ENCODE measurements at places on chromosomes 6 and 20.

- no peaks in the 10 kb centered on the region for H3K27me3 ChIP-seq
- peaks cover 25% of the 10 kb centered on the region for H3K4me1 ChIP-seq
- peak overlapping the region; percentile 79 for H3K27ac ChIP-seq
- H3K4me3 ChIP-seq: peak overlapping the region; percentile 43
Measured at GRCh38 chr6:56690519-56691285, 48.0 kb upstream of the DST start.

- no peak overlapping the region for H3K27ac ChIP-seq
- no peaks in the 10 kb centered on the region for H3K27me3 ChIP-seq
- H3K4me1 ChIP-seq: no peaks in the 10 kb centered on the region
- no peak for DNase-seq
- H3K36me3 ChIP-seq: no peaks in the 10 kb centered on the region
Measured at GRCh38 chr20:13101706-13102105, 92.9 kb downstream of the SPTLC3 start.

GRCh38 chr6:86581833-86582232 lies 355.5 kb upstream of the HTR1E start:
- no peak for DNase-seq
- H3K4me1 ChIP-seq: no peaks in the 10 kb centered on the region
- H3K36me3 ChIP-seq: no peaks in the 10 kb centered on the region
- H3K4me3 ChIP-seq: no peak overlapping the region
- H3K27ac ChIP-seq: no peak overlapping the region

GRCh38 chr6:166509193-166509592 lies 77.3 kb downstream of the RAMACL start:
- no peaks in the 10 kb centered on the region for H3K27me3 ChIP-seq
- DNase-seq: peak; percentile 20
- peaks cover 50% of the 10 kb centered on the region for H3K36me3 ChIP-seq
- no peak overlapping the region for H3K27ac ChIP-seq
- no peaks in the 10 kb centered on the region for H3K4me1 ChIP-seq
- no peak overlapping the region for H3K4me3 ChIP-seq

DNA sequence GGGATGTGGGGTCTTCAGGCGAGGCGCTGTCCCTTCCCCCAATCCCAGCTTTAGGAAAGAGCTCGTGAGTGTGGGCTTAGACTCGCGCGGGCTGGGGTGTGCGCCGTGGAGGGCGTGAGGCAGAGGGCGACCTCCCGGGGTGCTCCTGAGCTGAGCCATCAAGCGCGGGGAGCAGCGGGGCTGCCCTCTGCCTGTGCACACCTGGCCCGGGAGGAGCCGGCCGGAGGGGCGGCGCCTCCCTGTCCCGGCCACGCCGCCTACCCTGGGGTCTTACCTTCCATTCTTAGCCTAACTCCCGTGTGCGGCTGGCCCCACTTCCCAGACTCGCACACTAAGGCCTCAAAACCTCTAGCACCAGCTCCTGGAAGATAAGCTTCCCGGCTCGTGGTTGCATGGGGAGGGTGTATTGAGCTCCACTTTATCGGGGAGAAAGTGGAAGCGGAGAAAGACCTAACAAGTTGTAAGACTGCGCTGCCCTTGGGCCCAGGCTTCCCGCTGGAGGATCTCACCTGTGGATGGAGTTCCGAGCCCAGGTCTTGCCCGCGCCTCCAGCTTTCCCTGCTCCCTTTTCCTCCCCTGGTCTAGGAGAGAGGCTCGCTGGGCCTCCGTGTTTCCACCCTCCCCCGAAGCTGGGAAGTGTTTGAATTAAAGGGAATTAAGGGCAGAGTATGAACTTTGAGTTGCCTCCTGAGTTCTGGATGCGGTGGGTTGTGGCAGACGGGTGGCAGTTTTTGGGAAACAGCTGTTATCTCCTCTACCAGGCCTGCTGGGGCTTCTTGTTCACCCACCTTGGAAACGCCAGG lies 1.2 kb downstream of the DNMT3B start:
- H3K4me3 ChIP-seq: peak overlapping the region; percentile 92
- no peak for DNase-seq
- H3K4me1 ChIP-seq: peaks cover 12% of the 10 kb centered on the region
- peak overlapping the region; percentile 44 for H3K27ac ChIP-seq
- H3K36me3 ChIP-seq: no peaks in the 10 kb centered on the region

DNA sequence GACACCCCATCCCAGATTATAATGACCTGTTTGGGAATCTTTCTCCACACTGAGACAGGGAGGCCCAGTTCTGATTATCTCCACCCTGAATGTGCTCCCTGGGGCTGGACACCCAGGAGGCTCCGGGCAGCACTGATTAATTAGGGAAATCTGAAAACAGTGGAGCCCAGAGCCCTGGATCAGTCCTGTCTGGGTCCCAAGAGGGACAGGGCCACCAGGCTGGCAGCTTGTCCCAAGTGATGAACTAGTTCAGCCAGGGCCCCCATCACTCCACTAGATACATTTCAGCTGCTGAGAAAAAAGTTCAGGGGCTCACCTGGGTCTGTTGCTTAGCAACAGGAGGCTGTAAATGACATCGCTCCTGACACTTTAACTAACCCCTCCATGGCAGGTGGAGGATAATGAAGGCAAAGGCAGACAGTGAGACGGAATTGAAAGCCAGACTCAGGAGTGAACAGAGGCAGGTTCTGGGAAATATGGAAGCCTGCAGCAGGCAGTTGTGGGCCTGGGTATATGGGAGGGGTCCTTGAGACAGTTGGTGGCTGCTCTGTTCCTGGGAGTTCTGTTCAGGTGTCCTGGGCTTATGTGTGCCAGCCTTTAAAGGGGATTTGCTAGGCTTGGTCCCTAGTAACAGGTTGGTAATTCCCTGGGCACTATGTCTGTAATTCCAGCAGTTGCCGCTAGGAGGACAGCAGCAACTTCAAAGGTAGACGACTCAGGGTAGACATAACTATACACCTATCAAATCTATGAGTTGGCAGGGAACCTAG lies 78.3 kb upstream of the CTNNBL1 start:
- H3K4me3 ChIP-seq: no peak overlapping the region
- no peaks in the 10 kb centered on the region for H3K27me3 ChIP-seq
- H3K4me1 ChIP-seq: no peaks in the 10 kb centered on the region
- peak; percentile 46 for DNase-seq

DNA sequence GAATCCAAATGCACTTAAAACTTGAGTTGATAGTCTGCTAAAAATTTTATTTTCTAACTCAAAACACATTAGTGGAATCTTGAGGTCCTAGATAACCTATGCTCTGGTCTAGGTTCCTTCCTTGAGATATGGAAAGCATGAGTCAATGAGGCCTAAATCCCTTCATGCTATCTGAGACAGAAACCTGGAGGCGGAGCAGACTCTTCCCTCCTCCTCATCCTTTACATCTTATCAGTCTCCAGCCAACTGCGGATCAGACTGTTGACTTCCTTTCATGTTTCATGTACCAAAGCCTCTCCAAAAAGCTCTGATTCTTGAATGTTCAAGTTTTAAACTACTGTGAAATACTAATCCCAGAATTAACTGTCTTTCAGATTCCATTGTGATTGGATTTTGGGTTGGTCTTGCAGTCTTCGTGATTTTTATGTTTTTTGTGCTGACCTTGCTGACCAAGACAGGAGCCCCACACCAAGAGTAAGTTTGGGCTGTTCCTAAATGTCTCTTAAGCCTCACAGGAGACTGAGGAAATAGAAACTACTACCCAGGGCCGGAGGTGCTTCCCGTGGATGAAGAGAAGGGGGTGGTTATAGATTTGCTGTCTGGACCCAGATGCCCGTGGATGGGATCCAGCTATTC lies 29.1 kb downstream of the MRAP2 start:
- H3K36me3 ChIP-seq: peaks cover 29% of the 10 kb centered on the region
- H3K4me1 ChIP-seq: peaks cover 6% of the 10 kb centered on the region
- H3K27me3 ChIP-seq: no peaks in the 10 kb centered on the region
- H3K27ac ChIP-seq: no peak overlapping the region
- DNase-seq: no peak
- H3K4me3 ChIP-seq: no peak overlapping the region

- no peaks in the 10 kb centered on the region for H3K27me3 ChIP-seq
- H3K27ac ChIP-seq: no peak overlapping the region
- H3K36me3 ChIP-seq: no peaks in the 10 kb centered on the region
- H3K4me1 ChIP-seq: no peaks in the 10 kb centered on the region
- no peak for DNase-seq
- no peak overlapping the region for H3K4me3 ChIP-seq
Measured at GRCh38 chr20:19073584-19074218, 138.7 kb upstream of the SLC24A3 start.

- H3K27ac ChIP-seq: no peak overlapping the region
- H3K36me3 ChIP-seq: no peaks in the 10 kb centered on the region
- no peak for DNase-seq
- no peaks in the 10 kb centered on the region for H3K27me3 ChIP-seq
- H3K4me1 ChIP-seq: no peaks in the 10 kb centered on the region
- H3K4me3 ChIP-seq: no peak overlapping the region
Measured at GRCh38 chr20:57257701-57258453, 8.6 kb downstream of the BMP7 start.

DNA sequence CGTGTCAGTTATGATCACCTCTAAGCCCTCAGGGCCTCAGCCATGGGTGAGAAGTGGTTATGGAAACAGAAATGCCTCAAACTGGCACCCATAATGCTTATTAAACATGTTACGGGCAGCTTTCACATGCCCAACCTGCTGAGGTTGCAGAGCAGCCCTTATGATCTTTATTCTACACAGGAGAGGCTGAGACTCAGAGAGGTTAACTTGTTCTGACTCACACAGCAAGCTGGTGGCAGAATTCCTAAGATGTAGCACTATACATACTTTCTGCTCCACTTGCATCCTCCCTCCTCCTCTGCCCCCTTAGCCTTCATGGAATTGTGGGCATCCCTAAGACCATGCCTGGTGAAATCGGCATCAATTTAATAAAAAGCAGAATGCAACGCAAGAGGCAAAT lies 34.7 kb upstream of the IGF2R start:
- no peak for DNase-seq
- no peak overlapping the region for H3K4me3 ChIP-seq
- peak overlapping the region; percentile 68 for H3K27ac ChIP-seq
- H3K36me3 ChIP-seq: no peaks in the 10 kb centered on the region
- no peaks in the 10 kb centered on the region for H3K4me1 ChIP-seq
- H3K27me3 ChIP-seq: no peaks in the 10 kb centered on the region

GRCh38 chr6:76703786-76704185 lies 631.3 kb upstream of the IMPG1 start:
- H3K4me1 ChIP-seq: no peaks in the 10 kb centered on the region
- H3K27me3 ChIP-seq: no peaks in the 10 kb centered on the region
- no peak overlapping the region for H3K4me3 ChIP-seq
- H3K27ac ChIP-seq: no peak overlapping the region
- no peaks in the 10 kb centered on the region for H3K36me3 ChIP-seq
- DNase-seq: no peak

DNA sequence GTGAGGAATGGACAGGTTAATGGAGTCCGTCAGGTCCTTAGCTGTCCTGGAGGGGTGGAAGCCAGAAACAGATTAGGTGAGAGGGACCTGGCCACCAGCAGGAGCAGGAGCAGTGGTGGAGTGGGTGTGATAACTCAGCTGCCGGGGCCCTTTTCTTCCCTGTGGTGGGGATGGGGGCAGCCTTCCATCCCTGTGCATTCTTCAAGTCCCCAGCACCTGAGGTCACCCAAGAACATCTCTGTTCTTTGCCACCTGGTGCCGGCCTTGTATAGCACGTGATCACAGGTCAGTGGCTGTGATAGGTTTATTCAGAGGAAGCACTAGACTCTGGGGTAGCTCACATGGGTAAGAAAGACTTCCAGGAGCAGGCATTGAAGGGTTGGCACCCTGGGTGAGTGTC lies 16.6 kb downstream of the ERGIC3 start:
- no peaks in the 10 kb centered on the region for H3K36me3 ChIP-seq
- no peak overlapping the region for H3K27ac ChIP-seq
- no peak for DNase-seq
- H3K4me1 ChIP-seq: no peaks in the 10 kb centered on the region

- peaks cover 43% of the 10 kb centered on the region for H3K4me1 ChIP-seq
- no peak for DNase-seq
- H3K4me3 ChIP-seq: no peak overlapping the region
- peaks cover 80% of the 10 kb centered on the region for H3K36me3 ChIP-seq
Measured at GRCh38 chr20:25293507-25293906, 45.6 kb downstream of the PYGB start.

DNA sequence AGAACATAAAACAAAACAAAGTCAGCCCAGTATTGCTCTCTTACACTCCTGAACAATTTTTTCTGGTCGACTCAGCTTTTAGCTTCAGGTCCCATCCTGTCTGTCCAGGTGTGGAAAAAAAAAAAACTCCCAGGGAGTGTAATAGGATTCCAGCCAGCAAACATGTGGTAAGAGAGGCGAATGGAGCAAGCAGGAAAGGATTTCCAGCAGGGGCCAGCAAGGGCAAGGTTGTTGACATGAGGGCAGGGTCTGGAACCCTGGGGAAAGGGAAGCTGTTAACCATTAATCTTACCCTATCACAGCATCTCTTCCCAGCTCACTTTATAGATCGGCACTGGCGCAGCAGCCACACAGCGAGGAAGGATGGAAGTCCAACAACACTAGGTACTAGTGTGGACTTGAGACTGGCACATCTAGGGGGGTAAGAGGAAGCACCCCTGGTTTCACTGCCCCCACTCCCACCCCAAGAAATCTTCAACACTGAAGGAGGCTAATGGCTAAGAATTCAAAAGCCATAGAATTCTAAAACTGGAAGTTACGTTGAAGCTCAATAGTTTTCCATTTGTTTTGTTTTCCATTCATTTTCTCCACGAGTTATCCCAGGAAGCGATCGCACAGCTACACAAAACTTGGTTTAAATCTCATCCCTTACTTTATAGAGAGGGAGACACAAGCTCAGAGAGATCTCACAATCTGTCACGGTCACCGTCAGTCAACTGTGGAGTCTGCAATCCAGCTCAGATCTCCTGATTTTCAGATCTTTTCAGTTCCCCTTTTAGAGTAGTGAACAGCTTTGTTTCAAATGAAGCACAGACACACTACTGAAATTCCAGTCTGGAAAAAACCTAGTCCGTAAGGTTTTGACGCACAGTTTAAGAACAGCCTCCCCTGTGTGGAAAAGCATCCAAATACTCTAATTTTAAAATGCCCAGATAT lies 53.3 kb downstream of the SLC22A23 start:
- no peak overlapping the region for H3K4me3 ChIP-seq
- no peaks in the 10 kb centered on the region for H3K27me3 ChIP-seq
- H3K4me1 ChIP-seq: peaks cover 8% of the 10 kb centered on the region
- no peak overlapping the region for H3K27ac ChIP-seq
- no peaks in the 10 kb centered on the region for H3K36me3 ChIP-seq

GRCh38 chr20:4070323-4071177 lies 55.2 kb upstream of the RNF24 start:
- no peak for DNase-seq
- no peaks in the 10 kb centered on the region for H3K4me1 ChIP-seq
- peak overlapping the region; percentile 83 for H3K27ac ChIP-seq
- H3K27me3 ChIP-seq: no peaks in the 10 kb centered on the region
- H3K36me3 ChIP-seq: no peaks in the 10 kb centered on the region
- H3K4me3 ChIP-seq: no peak overlapping the region

- H3K4me3 ChIP-seq: no peak overlapping the region
- H3K27me3 ChIP-seq: no peaks in the 10 kb centered on the region
- H3K36me3 ChIP-seq: peaks cover 10% of the 10 kb centered on the region
- H3K27ac ChIP-seq: no peak overlapping the region
- no peak for DNase-seq
Measured at GRCh38 chr6:7868926-7869325, 41.7 kb downstream of the TXNDC5 start.

Data from tibial artery (tissue), 4 donors.